Activated CD4-positive, alpha-beta T cell treated with anti-CD3 and anti-CD28 coated beads, Interleukin-2, amount 50 U/mL, for 48 hours (primary cell): ENCODE measurements at places on chromosomes 7 and 10.

DNA sequence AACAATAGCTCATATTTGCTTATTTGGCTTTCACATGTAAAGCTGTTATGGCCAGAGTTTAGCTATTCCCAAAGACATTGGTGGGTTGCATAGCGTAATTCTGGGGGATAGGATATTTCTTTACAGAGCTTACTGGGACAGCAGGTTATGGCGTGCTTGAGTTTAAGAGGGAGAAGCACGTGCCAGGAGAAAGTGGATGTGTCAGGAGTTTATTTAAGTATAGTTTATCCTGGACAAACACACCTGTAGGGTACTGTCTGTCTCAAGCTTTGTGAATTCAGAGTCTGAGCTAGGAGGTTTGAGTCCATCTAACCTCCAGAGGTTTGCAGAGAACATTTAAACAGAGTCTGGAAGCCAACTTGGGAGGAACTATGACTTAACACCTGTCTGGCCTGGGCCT, 21.3 kb downstream of the GBF1 start:
- DNase-seq, result no peak

DNA sequence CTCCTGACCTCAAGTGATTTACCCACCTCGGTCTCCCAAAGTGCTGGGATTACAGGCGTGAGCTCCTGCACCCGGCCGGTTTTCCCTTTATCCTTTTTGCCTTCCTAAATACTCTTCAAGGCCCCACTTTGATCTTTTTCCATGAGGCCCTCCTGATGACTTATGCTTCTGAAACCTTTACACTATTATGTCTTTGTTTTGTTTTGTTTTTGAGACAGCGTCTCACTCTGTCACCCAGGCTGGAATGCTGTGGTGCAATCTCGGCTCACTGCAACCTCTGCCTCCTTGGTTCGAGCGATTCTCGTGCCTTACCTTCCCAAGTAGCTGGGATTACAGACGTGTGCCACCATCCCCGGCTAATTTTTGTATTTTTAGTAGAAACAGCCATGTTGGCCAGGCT, 3.8 kb downstream of the STMP1 start:
- no peak for DNase-seq

GRCh38 chr10:43056568-43057011, 20.3 kb upstream of the RET start:
- DNase-seq, result no peak

- no peak for DNase-seq
Observed at GRCh38 chr7:94650147-94651051, 5.5 kb downstream of the SGCE start.

GRCh38 chr7:22882106-22882505, 59.5 kb upstream of the TOMM7 start:
- no peak for DNase-seq

DNA sequence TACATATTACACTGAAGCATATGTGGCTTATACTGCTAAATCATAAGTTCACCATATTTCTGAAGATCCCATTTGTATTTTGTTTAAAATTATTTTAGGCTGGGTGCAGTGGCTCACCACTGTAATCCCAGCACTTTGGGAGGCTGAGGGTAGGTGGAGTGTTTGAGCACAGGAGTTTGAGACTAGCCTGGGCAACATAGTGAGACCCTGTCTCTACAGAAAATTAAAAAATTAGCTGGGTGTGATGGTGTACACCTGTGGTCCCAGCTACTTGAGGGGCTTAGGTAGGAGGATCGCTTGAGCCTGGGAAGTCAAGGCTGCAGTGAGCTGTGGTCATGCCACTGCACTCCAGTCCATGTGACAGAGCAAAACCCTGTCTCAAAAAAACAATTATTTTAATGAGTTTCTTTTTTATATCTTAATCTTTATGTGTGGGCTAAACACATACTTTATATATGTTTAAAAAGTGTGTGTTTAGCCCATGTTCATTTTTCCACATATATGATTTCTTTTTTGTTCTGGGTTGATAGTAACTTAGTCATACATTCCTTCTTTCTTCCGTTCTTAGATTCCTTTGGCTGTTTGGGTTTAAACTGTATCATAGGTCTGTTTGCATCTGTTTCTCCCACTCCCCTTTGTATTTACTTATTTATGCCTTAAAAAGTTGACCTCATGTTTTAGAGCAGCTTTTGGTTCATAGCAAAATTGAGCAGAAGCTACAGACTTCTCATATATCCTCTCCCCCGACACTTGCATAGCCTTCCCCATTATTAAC, 33.5 kb downstream of the RSBN1L start:
- DNase-seq, result no peak

GRCh38 chr10:125343118-125343925, 183.0 kb upstream of the CTBP2 start:
- peak; percentile 5 for DNase-seq

DNA sequence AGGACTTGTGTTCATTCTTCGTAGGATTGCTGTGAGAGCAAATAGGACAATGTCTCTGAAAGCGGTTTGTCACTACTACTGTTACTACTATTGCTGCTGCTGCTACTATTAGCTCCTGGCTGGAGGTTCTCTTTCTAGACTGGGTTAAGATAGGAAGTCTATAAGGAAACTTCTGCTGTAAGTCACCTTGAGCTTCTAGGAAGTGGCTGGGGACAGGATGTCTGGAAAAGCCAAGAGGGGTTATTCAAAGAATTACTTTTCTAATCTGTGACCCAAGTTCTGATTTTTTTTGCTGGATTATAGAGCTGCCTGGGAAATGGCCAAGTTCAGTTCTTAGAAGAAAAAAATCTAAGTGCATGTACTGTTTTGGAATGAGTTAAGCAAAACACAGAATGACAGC, 62.2 kb downstream of the NAMPT start:
- DNase-seq, result no peak

- no peak for DNase-seq
Observed at GRCh38 chr10:34295142-34295548, 520.0 kb downstream of the PARD3 start.
